ENCODE measurements at places on chromosomes 5 and 9.

- DNase-seq = no peak
Measured at GRCh38 chr9:80550181-80550580, 978.4 kb downstream of the TLE4 start.

DNA sequence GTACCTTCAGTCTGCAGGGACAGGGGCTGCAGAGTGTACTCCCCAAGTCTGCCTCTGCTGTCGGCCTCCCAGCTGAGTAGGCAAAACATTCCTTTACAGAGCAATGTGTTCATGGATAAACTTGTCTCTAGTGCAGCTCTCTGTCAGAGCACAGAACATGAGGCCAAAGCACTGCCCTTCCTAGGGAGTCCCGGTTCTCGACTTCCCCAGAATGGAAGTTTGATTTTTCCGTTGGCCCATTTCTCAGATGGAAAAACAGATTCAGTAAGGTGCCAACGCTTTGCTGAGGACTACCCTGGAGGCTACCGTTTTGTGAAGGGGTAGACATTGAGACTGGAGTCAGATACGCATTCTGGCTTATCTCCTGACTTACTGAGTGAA is 422 bp upstream of the TRIM32 start:
- no peak for DNase-seq

- DNase-seq = no peak
Measured at GRCh38 chr5:109053995-109054417, 306.3 kb downstream of the FER start.

DNA sequence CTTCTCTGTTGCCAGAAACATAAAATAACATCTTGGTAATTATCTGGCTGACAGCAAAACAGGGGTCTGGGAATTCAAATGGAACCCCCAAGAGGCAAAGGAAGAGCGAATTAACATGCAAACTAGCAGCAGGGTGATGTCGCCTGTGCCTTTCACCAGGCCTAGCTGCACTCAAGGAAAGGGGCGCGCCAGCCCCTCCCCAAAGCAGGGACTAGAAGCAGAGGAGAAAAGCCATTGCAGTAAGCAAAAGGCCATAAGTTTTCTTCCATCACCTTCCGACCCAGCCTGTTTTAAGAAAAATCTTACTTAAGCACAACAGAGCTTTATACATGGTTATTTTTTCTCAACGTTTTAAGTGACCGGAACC is 539 bp downstream of the POC5 start:
- DNase-seq = peak; percentile 31

DNA sequence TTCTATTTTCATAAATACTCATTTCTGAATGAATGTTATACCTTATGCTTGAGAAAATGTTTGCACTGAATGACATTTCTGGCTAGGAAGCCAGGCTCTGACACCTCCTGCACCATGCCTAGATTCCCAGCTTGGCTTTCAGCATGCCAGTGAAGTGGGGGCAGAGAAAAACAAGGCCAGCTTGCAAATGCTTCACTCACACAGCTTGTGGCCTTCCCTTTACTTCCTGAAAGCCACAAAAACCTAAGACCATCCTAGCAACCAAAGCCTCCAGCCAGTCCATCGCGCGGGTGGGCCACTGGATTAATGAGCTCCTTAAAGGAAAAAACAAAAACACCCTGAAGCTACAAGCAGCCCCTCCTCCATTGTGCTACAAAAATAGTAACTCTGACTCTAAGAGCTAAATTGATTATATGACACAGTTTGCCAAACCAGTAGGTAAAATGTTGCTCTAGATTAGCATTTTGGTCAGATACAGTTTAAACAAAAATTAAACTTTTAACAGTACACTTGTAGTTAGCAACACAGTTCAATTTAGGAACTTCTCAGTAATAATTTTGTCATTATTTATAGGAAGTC is 159.9 kb downstream of the TSSK1B start:
- no peak for DNase-seq

DNA sequence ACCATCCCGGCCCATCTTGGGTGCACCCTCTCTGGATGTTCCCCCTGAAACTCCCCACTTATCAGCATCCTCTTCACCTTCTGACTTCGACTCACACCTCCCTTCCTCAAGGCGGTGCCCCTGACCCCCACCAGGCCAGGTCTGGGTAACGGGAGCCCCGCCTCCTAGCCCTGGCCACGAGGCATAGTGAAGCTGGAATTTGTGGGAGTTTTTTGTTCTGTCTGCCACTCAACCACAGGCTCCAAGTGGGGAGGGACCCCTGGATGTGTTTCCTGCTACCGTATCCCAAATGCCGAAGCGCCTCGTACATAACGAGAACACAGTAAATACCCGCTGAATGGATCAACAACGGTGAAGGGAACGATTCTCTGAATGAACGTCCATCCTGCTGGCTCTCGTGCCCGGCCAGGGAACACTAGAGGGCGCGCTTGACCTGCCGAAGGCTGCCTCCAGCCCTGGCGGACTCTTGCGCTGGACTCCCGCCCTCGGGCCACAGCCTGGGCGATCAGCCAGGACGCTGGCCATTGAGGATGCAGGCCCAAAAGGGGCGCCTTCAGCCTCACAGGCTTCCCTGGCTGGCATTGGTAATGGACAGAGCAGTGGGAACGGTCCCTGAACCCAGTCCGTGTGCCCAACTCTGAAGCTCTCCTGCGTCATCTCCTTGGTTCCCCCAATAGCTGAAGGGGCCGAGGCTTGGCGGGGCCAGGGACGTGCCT is 47.3 kb upstream of the PHYKPL start:
- peak; percentile 90 for DNase-seq

DNA sequence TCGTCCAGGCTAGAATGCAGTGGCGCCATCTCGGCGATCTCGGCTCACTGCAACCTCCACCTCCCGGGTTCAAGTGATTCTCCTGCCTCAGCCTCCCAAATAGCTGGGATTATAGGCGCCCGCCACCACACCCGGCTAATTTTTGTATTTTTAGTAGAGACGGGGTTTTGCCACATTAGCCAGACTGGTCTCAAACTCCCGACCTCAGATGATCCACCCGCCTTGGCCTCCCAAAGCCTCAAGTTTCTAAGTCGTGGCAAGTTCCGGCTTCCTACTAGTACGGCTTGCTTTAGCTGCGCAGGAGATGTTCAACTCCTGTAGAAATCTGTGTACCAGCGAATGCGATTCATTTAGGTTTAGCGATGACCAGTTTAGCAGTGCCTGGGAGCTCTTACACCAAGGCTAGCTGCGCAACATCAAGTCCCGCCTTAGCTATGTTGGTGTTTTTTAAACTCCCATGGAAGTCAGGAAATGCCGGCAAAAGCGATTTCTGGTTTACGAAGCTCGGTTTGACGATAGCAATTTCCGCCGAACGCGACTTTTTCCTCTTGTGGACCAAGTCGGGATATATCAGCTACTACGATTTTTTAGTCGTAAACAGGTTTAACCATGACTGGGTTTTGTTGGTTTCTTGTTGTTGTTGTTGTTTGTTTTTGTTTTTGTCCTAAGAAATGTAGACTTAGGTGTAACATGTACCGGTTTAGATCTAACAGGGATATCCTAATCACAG is 46.4 kb downstream of the ANXA2R start:
- no peak for DNase-seq

DNA sequence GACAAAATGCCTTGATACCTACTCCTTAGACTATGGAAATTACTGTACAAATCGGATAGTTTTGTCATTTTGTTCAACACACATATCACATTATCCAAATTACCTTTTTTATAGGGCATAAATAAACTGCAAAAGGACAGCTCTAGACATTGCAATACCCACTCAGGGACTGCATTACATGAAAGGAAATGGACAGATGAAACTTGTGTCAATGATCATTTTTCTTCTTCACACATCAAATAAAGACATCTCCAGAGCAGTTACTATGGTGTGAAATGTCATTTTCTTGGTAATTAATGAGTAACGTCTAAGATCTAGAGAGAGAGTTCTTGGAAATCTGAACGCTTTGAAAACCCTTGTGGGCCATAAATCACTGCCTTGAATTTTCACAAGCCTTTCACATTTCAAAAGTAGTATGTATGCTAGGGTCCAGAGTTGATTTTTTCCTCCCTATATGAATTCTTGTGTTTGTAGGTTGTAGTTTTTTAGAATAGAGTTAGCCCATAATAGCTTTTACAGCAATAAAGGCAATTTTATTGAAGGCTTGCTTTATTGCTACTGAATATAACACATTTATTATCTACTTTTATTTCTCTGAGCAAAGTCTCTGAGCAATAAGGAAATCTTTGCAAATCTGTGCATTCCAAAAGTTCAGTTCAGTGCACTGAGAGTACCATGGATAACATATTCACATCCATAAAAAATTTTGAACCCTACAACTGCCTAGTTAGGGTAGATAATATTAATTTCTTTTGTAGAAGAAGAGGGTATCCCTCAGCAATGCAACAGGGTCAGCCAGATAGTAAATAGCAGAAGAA is 358.0 kb upstream of the PCSK5 start:
- no peak for DNase-seq

DNA sequence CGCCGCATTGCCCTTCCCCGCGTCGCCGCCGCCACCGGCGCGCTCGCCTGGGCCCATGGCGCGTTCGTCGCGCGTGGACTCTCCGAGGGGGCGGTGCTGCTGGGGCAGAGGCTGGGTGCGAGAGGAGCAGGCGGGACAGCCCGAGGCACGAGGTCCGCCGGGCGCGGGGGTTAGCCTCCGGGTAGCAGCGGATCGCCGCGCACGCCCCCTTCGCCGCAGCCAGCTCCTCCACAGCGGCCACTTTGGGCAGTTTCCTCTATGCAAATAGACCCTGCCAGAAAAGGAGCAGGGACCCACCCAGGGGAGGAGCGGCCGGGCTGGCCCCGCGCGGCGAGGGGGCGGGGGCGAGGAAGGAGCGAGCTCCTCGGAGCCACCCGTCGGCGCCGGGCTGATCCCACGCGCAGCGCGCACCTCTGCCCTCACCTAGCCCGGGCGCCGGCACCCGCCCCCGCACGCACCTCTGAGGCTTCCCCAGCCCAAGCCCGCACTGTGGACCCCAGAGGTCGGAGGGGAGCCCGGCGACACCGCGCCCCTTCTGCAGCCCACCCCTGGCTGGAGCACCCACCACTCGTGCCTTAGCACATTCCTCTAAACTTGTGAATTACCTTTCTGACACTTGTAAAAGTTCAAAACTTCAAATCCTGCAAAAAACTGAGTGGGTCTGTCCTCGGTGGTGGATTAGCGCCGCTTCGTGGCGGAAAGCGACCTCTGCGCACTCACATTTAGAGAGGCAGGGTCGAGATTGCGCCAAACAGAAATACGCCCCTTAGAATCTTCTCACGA is at the start of gene COL23A1:
Gene COL23A1, minus strand, starts transcription at position 253 of the 783 bp plus-strand sequence.
- peak; percentile 65 for DNase-seq

- DNase-seq = no peak
Measured at GRCh38 chr5:170809551-170809950, 26.0 kb downstream of the GABRP start.

DNA sequence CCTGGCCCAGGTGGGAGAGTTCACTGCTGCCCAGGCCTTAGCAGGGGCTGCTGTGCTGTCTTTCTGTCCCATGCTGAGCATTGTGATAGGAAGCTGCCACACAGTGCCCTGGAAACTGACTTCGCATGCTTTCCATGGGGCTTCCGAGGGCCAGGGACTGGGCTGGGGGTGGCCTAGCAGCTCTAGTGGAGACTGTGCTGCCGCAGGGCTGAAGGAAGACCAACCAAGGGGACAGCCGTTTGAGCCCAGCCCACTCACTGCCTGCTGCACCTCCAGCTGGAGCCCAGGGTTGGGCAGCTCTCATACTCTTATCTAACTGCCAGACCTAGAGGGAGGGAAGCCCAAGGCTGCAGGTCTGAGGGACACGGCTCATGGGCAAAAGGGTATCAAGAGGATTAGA is 79.2 kb downstream of the RGS3 start:
- no peak for DNase-seq

All from nucleus accumbens (tissue), 56 donors.